KBM-7 (cell line): ENCODE measurements at places on chromosomes 5 and 9.
A peak's percentile ranks its signal among the peaks of the same experiment; 100 is the strongest.

GRCh38 chr9:123614306-123615263 is 258.6 kb downstream of the CRB2 start:
- DNase-seq: no peak

DNA sequence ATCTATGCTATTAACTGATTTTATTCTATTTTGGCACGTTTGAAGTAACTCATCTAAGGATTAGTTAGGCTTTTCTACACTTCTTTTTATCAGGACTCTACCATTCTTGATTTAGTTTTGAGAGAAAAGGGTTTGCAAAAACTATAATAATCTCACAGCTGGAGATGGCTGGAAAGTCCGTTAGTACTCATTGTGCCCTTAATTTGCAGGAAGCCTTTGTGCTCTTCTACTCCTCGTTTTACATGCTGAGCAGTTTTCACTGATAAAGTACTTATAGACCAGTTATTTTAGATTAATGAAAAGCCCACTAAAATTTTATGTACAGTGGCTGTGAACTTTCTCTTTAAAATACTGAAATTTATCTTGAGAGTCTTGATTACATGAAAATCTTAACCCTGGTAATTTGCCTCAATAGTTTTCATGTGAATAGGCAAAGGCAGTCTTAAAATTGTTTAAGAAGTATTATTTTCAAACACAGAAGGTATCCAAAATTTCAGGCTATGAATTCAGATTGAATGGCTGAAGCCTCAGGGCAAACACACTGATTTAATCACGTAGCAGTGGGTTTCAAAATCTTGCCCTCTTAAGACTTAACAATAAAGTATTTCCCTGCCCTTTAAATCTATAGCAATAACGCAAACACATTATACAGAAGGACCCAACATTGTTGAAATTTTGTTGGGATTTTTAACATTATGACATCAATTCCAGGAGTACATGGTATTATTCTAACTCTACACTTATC is 18.6 kb downstream of the MLLT3 start:
- no peak for DNase-seq

GRCh38 chr5:154031937-154032489 is 6.7 kb downstream of the FAM114A2 start:
- peak; percentile 35 for DNase-seq

GRCh38 chr9:119278171-119278570 is 91.1 kb downstream of the BRINP1 start:
- DNase-seq: no peak
